ENCODE measurements at places on chromosomes 16 and 17. TPM values are rescaled to one million over a fixed set of nuclear protein-coding genes. Genes with fewer than 3 reads are reported as not detected.

DNA sequence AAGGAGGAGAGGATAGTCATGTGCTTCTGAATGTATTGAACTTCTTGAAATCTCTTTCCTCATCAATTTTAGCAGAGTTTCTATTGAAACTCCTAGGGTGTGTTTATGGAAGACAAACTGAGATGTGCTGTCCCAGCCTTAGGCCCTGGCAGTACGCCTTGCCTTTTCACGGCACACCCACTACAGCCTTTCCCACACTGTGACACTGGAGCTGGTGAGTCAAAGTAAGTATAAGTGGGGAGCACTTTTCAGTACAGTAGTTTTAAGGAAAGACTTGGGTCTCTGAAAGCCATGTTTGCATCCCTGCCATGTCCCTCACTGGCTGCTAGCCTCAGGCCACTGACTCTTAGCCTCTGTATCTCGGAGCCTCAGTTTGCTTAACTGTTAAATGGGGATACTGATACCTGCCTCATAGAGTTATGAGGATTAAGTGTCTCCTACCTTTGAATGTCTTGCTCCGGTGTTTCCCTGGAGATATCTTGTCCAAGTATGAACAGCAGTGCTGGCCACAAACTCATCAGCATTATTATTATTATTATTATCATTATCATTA, 144.7 kb upstream of the CRHR1 start:
- no peaks in the 10 kb centered on the region for H3K4me1 ChIP-seq
- no peaks in the 10 kb centered on the region for H3K27me3 ChIP-seq
- no peak for DNase-seq
- no peak overlapping the region for H3K4me3 ChIP-seq
- peaks cover 12% of the 10 kb centered on the region for H3K36me3 ChIP-seq

- H3K27me3 ChIP-seq = no peaks in the 10 kb centered on the region
- H3K4me3 ChIP-seq = peak overlapping the region; percentile 22
- no peaks in the 10 kb centered on the region for H3K36me3 ChIP-seq
- no peak for DNase-seq
- H3K4me1 ChIP-seq = peaks cover 36% of the 10 kb centered on the region
These were observed 563 bp downstream of the ZNF771 start for GRCh38 chr16:30407804-30408534.

- no peaks in the 10 kb centered on the region for H3K36me3 ChIP-seq
- no peak overlapping the region for H3K4me3 ChIP-seq
- no peak for DNase-seq
- H3K27me3 ChIP-seq = no peaks in the 10 kb centered on the region
- no peak overlapping the region for H3K27ac ChIP-seq
- H3K4me1 ChIP-seq = no peaks in the 10 kb centered on the region
These were observed 10.7 kb downstream of the WIPI1 start for GRCh38 chr17:68446626-68447041.

The TMIGD1 gene
- not detected for total RNA-seq

The TTLL6 gene
- 0.55 TPM for total RNA-seq

DNA sequence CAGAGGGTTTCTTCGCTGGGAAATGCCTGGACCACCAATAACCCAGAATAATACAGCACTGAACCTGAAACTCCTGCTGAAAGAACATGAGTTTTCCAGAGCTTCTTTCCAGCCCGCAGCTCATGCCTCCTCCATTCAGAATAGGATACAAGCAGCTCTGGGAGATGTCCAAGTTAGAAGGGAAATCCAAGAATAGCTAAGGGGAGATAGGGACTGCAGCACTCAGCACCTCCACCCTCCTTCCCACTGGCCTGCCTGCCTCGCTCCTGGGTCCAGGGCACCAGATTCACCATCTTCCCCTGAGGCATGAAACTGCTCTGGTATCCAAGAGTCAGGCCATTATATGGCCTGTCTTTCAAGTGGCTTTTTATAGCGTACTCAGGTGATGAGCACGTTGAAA, 4.1 kb downstream of the KRT31 start:
- no peak overlapping the region for H3K27ac ChIP-seq
- H3K27me3 ChIP-seq = no peaks in the 10 kb centered on the region
- H3K4me1 ChIP-seq = no peaks in the 10 kb centered on the region
- no peaks in the 10 kb centered on the region for H3K36me3 ChIP-seq

The IRX6 gene
- total RNA-seq = not detected

- peaks cover 16% of the 10 kb centered on the region for H3K4me1 ChIP-seq
- no peaks in the 10 kb centered on the region for H3K27me3 ChIP-seq
These were observed 25.6 kb downstream of the CREBBP start for GRCh38 chr16:3854750-3855541.

The KRTAP4-1 gene
- not detected for total RNA-seq

The SYCE1L gene
- total RNA-seq = 0.42 TPM

DNA sequence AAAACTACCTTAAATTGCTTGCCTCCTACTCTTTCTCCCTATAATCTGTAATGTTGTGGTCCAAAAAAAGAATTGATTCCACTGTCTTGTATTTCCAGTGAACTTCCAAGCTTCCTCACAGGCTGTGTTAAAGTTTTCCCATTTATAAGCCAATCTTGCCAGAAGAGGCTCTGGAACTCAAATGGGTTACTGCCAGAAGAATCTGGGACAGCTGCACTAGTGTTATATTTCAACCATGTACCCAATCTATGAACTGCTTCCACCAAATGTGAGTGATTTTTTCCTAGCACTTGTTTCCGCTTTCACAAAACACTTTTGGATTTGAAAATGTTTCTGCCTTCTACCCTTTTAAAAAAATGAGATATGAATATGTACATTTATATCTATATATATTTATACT, 1.8 kb downstream of the CCDC43 start:
- H3K27ac ChIP-seq = no peak overlapping the region
- no peak for DNase-seq
- H3K27me3 ChIP-seq = no peaks in the 10 kb centered on the region

The TPSAB1 gene
- total RNA-seq = 1.1 TPM

The KRTAP16-1 gene
- not detected for total RNA-seq

The EVPLL gene
- not detected for total RNA-seq

GRCh38 chr17:75864448-75864871, 9.3 kb upstream of the WBP2 start:
- no peak overlapping the region for H3K4me3 ChIP-seq
- DNase-seq = no peak
- no peaks in the 10 kb centered on the region for H3K4me1 ChIP-seq
